ENCODE measurements at places on chromosomes 1 and 21. TPM values are rescaled to one million over a fixed set of nuclear protein-coding genes. Genes with fewer than 3 reads are reported as not detected.

DNA sequence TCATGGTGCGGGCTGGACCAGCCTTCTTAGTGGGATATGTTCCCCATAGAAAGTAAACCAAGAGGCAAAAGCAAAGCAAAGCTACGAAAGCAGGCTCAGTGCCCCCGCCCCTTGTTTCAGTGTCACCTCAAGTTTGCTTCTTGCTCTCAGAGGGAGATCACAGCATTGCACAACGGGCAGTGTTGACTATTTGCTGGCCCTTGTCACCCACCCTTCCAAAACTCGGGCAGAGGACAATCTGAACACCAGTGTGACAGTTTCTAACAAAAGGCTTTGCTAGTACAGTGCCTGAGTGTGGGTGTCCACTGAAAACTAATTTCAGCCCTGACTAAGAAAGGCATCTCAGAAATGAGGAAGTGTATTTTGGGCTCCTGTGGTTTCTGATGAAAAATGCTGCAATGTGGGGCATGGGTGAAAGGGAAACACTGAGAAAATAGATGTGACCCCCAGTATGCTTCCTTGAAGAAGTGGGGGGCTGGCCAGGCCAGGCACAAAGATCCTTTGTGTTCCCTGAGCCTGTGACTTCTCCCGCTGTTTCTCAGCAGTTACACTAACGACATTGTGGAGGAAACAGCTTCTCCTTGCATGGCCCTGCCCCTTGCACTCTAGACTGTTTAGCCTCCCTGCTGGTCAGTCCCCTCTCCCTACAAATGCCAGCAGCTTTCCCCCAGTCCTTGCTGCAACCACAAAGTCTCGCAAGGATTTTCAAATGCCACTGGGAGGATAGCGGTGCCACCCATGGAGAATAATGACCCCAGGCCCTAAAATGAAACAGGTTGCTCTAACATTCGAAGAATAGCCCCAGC lies 33.3 kb upstream of the KCNE1 start:
- DNase-seq: peak; percentile 16

The LIN28A gene
- not detected for total RNA-seq

GRCh38 chr1:33244809-33245186 lies 11.5 kb upstream of the ZNF362 start:
- no peak for DNase-seq

The NOS1AP gene
- total RNA-seq: not detected

DNA sequence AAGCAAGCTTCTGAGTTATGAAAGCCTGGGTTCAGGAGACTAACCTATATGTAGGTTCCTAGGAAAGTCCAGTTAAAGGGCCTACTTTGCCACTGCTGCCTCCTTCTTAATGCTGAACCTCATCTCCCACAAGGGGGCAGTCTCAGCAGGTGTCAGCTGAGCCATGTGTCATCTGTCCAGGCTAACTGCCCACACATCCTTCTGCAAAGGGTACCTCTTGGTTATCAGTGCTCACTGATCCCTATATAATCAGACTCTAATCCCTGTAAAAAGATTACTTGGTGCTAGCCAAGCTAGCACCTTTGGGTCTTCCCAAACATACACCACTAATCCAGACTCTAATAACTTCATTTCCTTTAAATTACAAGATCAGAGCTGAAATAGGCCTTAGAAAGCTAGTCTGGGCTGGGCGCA lies 9.0 kb downstream of the PRDX1 start:
- peak; percentile 62 for DNase-seq

The IVL gene
- total RNA-seq: not detected

- no peak for DNase-seq
Observed at GRCh38 chr21:29159842-29160241, 29.4 kb downstream of the MAP3K7CL start.

The MTHFR gene
- total RNA-seq: 12.0 TPM

The HCRTR1 gene
- total RNA-seq: not detected

The LAPTM5 gene
- total RNA-seq: 0.17 TPM

The CLCA2 gene
- not detected for total RNA-seq

- no peak for DNase-seq
Observed at GRCh38 chr1:168498159-168498631, 45.6 kb downstream of the XCL2 start.

The SCAMP3 gene
- 52.5 TPM for total RNA-seq

- DNase-seq: no peak
Observed at GRCh38 chr1:164602101-164602422, 43.1 kb downstream of the PBX1 start.

- DNase-seq: peak; percentile 48
Observed at GRCh38 chr1:46489638-46490405, at the start of gene DMBX1. DMBX1 (plus strand) TSS chr1:46489836; CDS start chr1:46507011, 17,175 bp downstream.

DNA sequence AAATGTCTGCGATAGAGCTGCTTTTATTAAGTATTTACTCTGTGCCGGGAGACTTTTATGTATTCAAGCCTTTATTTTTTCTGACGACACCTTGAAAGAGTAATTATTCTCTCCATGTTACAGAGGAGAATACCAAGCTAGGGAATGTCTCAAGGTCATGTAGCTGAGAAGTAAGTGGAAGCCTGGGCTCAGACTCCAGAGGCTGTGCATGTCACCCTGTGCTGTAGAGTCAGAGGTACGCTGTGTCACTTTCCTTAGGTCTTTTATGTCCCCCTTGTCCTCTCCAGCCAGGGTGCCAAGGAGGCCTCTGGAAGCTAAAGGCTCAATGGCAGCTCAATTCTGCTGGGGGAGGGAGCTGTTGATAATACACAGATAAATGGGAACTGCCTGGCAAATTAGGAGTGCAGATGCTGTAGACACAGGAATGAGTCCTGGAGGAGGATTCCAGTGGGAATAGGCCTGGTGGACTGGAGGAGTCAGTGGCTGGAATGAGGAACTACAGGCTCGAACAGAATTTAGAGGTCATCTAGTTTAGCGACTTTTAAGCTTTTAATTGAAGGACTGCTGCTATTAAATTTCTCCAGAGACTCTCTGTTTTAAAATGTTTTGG lies 9.3 kb upstream of the IL19 start:
- DNase-seq: no peak

DNA sequence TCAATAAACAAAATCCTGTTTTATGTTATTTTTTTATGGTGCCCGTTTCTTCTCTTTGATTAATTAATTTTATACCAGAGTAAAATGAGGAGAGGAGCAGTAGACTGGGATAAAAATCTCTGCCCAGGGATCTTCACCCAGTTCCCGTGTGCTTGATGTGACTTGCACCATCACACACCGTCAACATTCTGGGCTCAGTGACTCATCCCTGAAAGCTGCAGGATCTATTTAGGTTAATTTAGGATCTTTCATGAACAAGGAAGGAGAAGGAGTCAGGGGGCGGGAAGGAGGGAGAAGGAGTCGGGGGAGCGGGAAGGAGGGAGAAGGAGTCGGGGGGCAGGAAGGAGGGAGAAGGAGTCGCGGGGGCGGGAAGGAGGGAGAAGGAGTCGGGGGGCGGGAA lies 182.4 kb downstream of the SMYD3 start:
- peak; percentile 75 for DNase-seq

DNA sequence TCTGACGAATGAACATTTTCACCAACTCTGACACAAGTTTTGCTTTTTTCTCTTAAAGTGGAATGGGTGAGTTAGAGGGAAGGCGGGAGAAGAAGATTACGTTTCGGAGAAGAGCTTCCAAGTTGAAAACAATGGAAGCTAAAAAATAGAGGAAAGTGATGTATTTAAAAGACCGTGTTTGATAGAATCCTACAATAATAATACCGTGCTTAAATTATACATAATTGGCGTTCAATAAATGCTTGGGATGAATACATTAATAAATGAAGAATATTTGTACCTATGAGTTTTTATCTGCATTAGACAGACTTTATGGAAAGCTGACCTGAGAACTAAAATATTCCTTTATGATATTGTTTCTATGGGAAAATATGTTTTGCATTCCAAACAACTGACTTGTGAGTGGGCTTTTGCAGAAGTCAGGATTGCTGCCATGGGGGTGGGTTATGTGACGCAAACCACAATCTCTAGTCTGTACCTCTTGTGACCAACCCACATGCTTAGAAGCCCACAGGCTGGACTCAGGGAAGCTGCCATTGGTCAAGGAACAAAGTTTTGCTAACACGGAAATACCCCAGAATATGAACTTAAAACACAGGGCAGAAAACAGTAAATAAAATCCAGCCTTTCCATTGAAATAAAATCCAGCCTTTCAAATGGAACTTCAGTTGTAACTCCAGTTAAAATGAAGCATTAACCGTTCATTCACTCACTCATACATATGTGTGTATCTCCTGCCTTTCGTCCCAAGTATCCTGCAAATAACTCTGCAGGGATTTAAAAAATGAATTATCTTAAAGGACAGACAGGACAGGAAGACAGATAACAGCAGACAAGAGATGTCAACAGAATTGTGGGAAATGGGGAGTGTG lies 21.3 kb upstream of the ATF3 start:
- no peak for DNase-seq

The CNN3 gene
- total RNA-seq: 95.0 TPM

The SLC1A7 gene
- not detected for total RNA-seq
